Cerebellar nuclear complex (tissue), 1 donor: ENCODE measurements at places on chromosomes 3 and 15.

- no peak for DNase-seq
Observed at GRCh38 chr15:49247556-49248110, 77.6 kb downstream of the GALK2 start.

- no peak for DNase-seq
Observed at GRCh38 chr3:45628746-45629145, 34.2 kb downstream of the LIMD1 start.

DNA sequence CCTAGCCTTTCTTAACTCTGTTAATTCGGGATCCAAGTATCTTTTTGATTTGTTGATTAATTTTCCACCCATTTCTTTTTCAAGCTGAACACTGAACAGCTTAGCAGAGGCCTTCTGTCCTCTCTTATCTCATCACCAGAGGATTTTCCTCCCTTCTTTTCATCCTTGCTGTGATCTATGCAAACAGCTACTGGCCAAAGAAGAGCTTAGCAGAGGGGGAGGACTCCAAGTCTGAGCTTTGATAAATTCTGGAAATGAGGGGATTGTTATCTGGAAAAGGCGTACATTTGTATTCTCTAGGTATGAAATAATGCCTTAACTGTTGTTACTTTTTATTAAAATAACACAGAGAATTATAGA is 13.4 kb downstream of the DZIP3 start:
- no peak for DNase-seq

DNA sequence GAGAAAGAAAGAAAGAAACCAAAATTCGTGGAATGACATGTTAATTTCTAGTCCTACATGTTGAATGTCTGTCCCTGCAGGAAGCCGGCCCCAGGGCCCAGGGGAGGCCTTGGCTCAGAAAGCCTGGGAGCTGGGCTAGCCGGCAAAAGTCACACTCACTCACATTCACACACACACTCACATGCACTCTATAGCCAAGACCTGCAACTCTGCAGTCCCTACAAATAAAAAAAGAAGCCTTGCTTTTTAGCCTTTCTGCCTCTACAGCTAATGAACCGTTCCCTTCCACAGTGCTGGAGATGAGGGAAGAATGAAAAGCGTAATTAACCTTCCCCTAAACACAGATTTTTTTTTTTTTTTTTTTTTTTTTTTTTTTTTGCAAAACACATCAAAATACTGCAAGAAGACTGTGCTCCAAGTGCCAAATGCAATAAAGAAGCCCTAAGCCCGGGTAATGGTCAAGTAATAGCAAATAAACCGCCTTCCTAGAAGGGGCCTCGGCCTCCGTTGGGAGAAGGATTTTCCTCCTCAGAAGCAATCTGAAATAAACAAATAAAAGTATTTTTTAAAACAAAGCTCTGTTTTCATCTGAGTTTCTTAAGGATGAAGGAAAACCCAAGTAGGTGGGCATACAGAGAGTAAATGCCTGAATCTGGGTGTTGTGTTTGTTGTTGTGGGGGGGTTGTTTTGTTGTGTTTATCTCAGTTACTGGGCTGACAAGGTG is 4.3 kb downstream of the MECOM start:
- no peak for DNase-seq

DNA sequence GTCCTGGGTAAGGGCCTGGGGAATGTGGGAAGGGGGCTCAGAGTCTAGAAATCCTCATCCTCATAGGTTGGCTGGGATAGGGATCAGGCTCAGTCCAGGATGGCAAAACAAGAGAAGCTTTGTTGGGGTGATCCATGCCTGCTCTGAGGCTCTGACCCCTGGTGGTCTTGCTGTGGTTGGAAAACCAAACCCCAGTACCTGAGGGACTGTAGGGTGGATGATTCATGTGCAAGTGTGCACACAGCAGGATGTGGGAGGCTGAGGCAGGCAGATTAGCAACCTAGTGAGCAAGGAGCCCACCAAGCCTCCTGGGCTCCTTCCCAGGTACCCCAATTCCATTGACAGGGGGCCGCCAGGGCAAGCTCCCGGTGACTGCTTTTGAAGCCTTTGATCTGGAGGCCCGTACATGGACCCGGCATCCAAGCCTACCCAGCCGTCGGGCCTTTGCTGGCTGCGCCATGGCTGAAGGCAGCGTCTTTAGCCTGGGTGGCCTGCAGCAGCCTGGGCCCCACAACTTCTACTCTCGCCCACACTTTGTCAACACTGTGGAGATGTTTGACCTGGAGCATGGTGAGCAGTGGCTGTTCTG is 3.1 kb downstream of the KLHDC8B start:
- no peak for DNase-seq

- no peak for DNase-seq
Observed at GRCh38 chr3:10983219-10983916, 9.2 kb upstream of the SLC6A1 start.

GRCh38 chr3:53592862-53593261 is 98.5 kb downstream of the CACNA1D start:
- DNase-seq: no peak

DNA sequence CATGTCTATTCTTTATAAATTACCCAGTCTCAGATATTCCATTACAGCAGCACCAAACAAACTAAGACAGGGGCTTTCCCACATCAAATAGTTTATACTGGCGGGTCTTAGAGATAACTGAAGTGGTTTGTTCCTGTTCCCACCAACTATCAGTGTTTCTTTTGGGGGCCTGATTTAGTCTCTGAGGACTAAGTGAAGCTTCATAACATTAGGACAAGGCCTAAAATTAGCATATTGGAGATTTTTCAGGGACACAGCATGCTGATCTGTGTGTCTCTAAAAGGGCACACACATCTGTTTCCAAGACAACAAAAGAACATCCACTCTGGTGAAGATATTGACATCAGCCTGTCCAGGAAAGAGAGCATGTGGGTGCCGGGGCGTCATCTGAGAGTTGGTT is 72.6 kb upstream of the SEMA6D start:
- DNase-seq: no peak

DNA sequence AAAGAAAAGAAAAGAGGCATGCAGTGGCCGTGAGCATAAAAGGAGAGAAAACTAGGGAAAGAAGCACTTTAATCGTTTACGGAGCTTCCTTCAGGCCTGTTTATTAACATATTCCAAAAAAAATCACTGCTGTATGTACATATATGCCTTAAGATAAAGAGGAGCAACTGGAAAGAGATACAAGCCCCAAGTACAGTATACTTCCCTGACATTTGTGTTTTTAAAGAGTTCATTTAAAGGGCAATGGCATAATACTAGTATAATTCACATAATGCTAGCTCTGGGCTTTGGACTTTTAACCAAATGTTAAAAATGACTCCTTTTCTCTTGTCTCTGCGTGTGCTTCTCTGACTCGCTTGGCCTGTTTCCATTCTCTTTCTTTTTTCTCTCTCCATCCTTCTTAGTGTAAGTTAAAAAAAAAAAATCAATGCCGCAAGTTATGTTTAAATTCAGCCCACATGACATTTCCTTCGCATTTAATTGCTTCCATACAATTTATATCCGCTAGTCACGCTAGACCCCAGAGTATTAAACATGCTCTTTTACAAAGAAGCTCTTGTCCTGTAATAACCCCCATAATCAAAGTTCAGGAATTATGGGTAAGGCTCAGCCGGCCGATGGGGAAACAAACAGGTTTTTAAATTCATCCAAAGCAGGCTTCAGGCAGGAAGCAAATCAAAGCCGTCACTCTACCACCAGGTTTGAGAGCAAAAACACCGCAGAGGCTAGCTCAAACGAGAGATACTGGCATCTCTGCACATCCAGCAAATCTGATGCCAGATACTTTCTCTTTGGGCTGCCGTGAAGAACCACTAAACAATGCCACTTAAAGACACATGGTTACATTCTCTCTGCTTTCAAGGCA is 19.4 kb downstream of the WWTR1 start:
- no peak for DNase-seq

DNA sequence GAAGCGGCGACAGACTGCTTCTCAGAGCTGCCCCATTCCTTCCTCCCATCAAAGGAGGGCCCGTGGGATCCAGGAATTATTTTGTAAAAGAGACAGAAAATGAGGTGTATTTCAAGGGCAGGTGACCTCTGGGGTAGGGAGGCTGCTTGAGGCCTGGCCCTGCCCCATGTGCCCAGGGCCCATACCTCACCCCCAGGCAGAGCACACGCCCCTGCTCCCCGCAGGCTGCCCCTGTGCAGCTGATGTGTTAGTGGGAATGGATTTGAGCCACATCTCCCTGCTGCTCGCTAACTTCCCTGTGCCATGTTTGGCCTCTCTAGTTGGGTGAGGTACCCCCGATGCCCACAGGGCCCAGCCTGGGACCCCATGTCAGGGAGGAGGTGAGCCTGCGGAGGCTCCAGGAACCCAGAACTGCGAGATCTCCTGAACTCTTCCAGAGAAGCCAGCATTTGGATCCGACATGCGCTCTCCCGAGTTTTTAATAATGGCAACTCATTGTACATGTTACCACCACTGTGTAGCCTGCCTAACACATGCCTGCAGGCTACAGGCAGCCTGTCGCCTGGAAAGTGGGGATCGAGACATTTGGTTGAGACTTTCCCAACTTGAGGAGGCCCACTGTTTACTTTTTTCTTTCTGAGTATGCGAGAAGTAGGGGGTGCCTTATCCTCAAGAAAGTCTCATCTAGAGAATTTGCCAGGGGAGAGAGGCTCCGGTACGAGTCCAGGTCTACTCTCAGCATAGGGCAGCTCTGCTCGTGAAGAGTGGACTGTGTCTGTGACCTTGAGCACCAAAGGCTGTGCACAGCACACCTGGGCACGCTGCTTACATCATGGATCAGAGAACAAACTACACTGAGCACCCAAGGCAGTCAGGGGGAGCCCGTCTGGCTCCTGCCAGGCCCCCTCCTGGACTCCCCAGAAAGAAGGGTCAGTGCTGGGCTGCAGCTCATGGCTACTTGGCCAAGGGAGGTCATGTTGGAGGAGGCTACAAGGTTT is 36.1 kb downstream of the PCSK6 start:
- DNase-seq: no peak

DNA sequence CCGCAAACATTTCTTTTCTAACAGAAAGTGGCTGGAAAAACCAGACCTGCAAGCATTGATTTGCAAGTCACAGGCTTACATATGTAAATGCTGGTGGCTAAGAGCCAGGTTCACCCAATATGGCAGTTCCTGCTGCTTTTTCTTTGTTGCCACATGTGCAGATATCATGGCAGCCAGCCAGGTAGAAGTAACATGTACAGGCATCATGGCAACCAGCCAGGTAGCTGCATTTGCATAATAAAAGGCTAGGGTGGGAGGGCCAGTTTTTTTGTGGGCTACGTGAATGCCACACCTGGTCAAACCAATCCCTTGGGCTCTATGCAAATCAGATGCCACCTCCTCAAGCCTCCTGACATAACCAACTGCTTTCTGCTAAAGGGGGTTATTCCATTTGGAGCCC is 2.8 kb upstream of the SMCO1 start:
- no peak for DNase-seq

GRCh38 chr3:71955240-71956068 is 170.5 kb upstream of the PROK2 start:
- DNase-seq: peak; percentile 26

DNA sequence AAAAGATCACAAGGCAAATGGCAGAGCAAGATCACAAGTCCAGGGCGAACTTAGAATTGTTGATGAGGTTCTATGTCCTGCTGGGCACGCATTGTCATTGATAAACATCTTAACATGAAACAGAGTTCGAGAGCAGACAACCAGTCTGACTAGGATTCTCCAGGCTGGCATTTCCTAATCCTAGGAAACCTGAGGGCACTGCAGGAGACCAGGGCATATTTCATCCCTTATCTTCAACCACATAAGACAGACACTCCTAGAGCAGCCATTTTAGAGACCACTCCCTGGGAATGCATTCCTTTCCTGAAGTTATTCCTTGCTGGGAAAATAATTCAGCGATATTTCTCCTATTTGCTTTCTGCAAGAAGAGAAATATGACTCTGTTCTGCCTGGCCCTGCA is 1199.9 kb downstream of the SI start:
- no peak for DNase-seq

- DNase-seq: no peak
Observed at GRCh38 chr15:62444104-62445022, 279.3 kb upstream of the C2CD4B start.

GRCh38 chr3:190695225-190695624 is 167.3 kb downstream of the GMNC start:
- no peak for DNase-seq

DNA sequence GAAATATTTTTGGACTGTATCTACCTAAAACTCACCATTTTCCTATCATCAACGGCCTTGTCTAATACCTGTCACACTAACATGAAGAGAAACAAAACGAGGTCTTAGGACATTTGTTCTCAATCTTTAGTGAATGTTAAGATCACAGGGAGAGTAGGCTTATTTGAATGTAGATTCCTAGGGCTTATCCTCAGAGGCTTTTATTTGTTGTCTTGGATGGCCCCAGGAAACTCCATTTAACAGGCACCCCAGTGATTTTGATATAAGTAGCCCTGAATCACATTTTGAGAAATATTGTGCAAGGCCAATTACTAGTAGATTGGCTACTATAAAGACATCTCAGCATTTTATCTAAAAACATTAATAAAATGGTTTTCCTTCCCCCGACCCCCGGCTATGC is 367.4 kb downstream of the GAP43 start:
- DNase-seq: no peak

- DNase-seq: no peak
Observed at GRCh38 chr15:51830276-51830806, 888 bp downstream of the TMOD3 start.

DNA sequence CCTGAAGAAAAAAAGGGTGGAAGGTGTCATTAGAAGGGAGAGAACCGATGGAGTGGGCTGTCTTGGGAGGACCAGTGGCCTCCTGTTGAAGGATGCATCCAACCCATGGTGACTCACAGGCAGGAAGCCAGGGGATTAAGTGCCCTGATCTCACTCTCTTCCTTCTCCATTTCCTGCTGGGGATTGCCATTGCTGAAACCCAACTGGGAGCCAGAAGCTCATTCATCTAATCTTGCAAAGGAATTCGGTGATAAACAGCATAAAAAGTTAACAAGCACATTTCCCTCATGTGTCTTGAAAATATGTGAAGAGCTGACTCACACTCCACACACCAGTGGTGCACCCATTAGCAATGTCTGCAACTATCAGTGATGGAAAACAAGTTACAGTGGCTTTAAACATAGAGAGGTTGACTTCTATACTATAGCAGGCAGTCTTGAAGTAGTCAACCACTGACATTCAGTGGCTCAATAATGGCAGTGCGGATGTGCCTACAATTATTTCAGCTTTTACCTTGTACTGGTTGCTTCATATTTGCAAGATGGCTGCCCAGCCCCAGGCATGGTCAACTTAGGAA is 12.8 kb upstream of the CSRNP1 start:
- DNase-seq: no peak

- no peak for DNase-seq
Observed at GRCh38 chr3:180646187-180646790, 33.0 kb downstream of the CCDC39 start.

GRCh38 chr3:105539897-105540296 is 173.2 kb downstream of the ALCAM start:
- no peak for DNase-seq
